CD4-positive, alpha-beta memory T cell (primary cell): ENCODE measurements at places on chromosomes 12 and 14. TPM values are rescaled to one million over a fixed set of nuclear protein-coding genes. Genes with fewer than 3 reads are reported as not detected.
A peak's percentile ranks its signal among the peaks of the same experiment; 100 is the strongest.

DNA sequence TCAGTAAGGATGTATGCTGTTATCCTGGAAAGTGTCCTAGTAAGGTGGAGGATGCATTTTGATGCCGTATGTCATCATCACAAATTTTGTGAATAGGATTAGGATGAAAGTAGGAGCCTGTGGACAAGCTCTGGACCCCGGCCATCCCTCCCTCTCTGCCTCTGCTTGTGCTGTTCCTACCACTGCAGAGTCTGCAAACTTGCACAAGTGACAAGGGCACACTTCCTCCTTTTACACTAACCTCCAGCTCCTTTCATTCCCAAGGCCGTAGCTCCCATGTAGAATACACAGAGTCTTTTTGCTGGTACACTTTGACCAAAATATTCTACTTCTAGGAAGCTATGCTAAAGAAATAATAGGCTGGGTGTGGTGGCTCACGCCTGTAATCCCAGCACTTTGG lies 13.3 kb upstream of the TMCC3 start:
- no peaks in the 10 kb centered on the region for H3K27me3 ChIP-seq
- H3K36me3 ChIP-seq = no peaks in the 10 kb centered on the region
- no peak overlapping the region for H3K27ac ChIP-seq

DNA sequence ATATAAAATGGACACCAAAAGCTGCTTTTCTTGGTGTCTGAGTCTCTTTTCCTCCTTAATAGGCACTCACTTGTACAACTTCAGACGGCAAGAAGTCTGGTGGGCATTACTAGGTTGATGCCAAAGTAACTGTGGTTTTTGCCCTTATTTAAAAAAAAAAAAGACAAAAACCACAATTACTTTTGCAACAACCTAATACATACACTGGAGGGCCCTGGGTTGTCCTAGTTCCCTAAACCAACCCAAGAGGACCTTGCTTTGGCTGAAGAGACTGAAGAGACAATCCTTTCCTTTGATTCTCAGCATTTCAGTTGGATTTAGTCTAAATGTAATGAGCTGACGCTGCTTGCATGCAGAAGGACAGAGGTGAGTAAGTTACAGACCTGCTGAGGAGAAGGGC lies 16.2 kb upstream of the PLEKHG3 start:
- H3K4me1 ChIP-seq = peaks cover 26% of the 10 kb centered on the region
- H3K27ac ChIP-seq = no peak overlapping the region
- H3K4me3 ChIP-seq = no peak overlapping the region
- H3K27me3 ChIP-seq = no peaks in the 10 kb centered on the region
- no peaks in the 10 kb centered on the region for H3K36me3 ChIP-seq

GRCh38 chr14:61480704-61481285 lies 159.4 kb downstream of the PRKCH start:
- H3K4me1 ChIP-seq = peaks cover 58% of the 10 kb centered on the region
- no peak overlapping the region for H3K4me3 ChIP-seq
- H3K27me3 ChIP-seq = no peaks in the 10 kb centered on the region
- no peak for DNase-seq
- H3K36me3 ChIP-seq = peaks cover 42% of the 10 kb centered on the region

GRCh38 chr12:20350026-20350425 lies 18.3 kb upstream of the PDE3A start:
- H3K27ac ChIP-seq = no peak overlapping the region
- H3K27me3 ChIP-seq = no peaks in the 10 kb centered on the region
- no peaks in the 10 kb centered on the region for H3K4me1 ChIP-seq
- H3K36me3 ChIP-seq = no peaks in the 10 kb centered on the region

GRCh38 chr14:24074625-24075484 lies 3.5 kb downstream of the CPNE6 start:
- no peaks in the 10 kb centered on the region for H3K27me3 ChIP-seq
- H3K27ac ChIP-seq = no peak overlapping the region
- no peaks in the 10 kb centered on the region for H3K4me1 ChIP-seq
- no peak overlapping the region for H3K4me3 ChIP-seq

- DNase-seq = no peak
- no peak overlapping the region for H3K4me3 ChIP-seq
- no peaks in the 10 kb centered on the region for H3K36me3 ChIP-seq
- H3K27me3 ChIP-seq = no peaks in the 10 kb centered on the region
These were observed 24.8 kb upstream of the PLEKHG6 start for GRCh38 chr12:6285532-6286306.

DNA sequence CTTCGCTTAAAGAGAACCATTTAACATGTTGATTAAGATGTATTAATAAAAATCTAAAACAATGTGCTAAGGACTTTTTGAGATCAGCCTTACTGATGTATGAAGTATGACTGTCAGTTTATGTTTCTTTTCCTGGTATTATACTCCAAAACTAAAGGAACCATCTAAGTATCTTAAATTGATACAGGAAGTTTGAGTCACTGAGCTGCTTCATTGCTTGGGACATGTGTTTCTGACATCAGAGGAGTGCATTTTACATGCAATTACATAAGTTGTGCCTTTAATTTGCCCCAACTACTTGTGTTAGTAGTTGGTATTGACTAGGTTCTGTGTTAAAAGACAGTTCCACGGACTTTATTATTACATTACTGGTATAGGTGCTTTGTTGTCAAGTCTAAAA lies 50.9 kb downstream of the PROX2 start:
- no peak for DNase-seq
- no peaks in the 10 kb centered on the region for H3K4me1 ChIP-seq
- no peaks in the 10 kb centered on the region for H3K27me3 ChIP-seq
- no peak overlapping the region for H3K27ac ChIP-seq

DNA sequence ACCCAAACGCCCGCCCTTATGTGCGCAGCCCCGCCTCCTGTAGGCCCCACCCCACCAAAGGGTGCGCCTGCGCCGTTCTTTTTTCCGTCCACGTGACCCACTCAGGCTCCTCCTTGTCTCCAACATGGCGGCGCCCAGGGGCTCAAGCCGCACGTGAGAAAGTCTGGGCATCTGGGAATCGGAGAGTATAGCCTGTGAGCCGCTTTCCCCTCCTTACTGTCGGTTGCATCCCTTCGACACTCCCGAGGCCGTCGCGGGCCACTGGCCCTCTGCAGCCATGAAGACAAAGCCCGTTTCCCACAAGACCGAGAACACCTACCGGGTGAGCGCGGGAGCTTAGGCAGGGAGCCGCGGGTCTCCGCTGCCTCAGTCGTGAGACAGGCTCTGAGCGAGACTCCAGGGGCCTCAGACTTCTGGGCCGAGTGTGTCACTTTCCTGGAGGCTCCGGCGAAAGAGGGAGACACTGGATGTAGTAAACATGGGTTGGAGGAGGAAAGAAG lies at the start of gene UTP20:
TSS of gene UTP20 (plus strand) at position 100 of the 500 bp plus-strand sequence. CDS start at position 278, 178 bp downstream.
- H3K36me3 ChIP-seq = peaks cover 4% of the 10 kb centered on the region
- H3K27me3 ChIP-seq = peaks cover 6% of the 10 kb centered on the region
- H3K27ac ChIP-seq = peak within 1 kb of the TSS; percentile 56
- peak; percentile 92 for DNase-seq

DNA sequence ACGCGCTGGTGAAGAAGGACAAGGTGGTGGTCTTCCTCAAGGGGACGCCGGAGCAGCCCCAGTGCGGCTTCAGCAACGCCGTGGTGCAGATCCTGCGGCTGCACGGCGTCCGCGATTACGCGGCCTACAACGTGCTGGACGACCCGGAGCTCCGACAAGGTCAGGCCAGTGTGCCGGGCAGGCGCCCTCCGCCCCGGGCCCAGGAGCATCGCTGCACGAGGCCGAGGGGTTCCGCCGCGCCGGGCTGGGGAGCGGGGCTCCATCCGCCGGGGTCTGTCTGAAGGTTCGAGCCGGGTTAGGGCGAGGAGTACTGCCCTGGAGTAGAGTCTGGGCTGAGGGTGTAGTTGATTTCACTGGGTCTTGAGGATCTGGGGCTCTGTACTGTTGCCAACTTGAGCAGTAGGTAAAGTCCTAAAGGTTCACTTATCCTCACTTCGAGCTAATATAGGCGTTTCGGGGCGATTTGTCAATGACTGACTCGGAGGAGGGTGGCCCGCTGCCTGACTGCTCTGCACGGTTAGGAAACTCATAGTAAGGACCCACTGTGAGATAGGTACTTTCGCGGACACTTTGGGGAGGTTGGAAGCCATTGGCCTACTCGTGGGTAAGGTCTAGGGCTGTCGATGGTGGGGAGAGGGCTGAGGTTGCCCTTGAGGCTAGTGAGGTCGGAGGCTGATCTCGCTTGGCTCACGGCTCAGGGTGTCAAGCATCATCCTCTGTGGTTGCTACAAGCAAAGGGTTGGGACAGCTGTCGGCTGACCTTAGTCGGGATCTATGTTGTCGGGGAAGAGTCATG lies 574 bp downstream of the GLRX5 start:
- no peak for DNase-seq
- H3K36me3 ChIP-seq = no peaks in the 10 kb centered on the region
- H3K4me1 ChIP-seq = peaks cover 50% of the 10 kb centered on the region
- H3K27ac ChIP-seq = peak overlapping the region; percentile 58
- peak overlapping the region; percentile 74 for H3K4me3 ChIP-seq

- no peak overlapping the region for H3K27ac ChIP-seq
- H3K27me3 ChIP-seq = no peaks in the 10 kb centered on the region
- H3K4me1 ChIP-seq = no peaks in the 10 kb centered on the region
- H3K4me3 ChIP-seq = no peak overlapping the region
- DNase-seq = no peak
These were observed 306.6 kb upstream of the TMPO start for GRCh38 chr12:98208816-98209215.

DNA sequence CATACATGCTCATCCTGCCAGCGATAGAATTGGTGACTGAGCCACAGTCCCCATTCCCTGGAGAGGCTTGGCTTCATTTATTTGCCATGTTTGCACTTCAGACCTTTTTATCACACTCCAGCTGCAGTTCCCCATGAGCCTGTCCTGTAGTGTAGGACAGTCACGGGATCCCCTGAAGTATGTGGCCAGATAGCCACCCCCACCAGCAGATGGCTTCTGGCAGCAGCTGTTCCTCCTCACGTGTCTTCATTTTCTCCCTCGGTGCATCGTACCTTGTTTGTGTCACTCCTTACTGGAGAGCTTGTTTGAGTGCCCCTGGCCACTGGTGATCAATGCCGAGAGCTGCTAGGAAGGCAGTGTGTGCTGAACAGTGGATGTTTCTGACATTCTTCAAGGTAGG lies 40.2 kb downstream of the UBE3B start:
- DNase-seq = no peak
- H3K4me3 ChIP-seq = no peak overlapping the region
- H3K36me3 ChIP-seq = peaks cover 68% of the 10 kb centered on the region

GRCh38 chr12:1796515-1797010 lies 23.8 kb upstream of the LRTM2 start:
- H3K4me3 ChIP-seq = peak overlapping the region; percentile 96
- no peaks in the 10 kb centered on the region for H3K27me3 ChIP-seq
- no peaks in the 10 kb centered on the region for H3K36me3 ChIP-seq
- DNase-seq = peak; percentile 67

- H3K27me3 ChIP-seq = no peaks in the 10 kb centered on the region
- no peak overlapping the region for H3K27ac ChIP-seq
- DNase-seq = no peak
- H3K36me3 ChIP-seq = no peaks in the 10 kb centered on the region
- H3K4me1 ChIP-seq = no peaks in the 10 kb centered on the region
These were observed 24.6 kb upstream of the BCL7A start for GRCh38 chr12:121996945-121997612.

- H3K4me1 ChIP-seq = no peaks in the 10 kb centered on the region
- H3K27ac ChIP-seq = no peak overlapping the region
- no peak for DNase-seq
- no peak overlapping the region for H3K4me3 ChIP-seq
- no peaks in the 10 kb centered on the region for H3K27me3 ChIP-seq
These were observed 147.9 kb downstream of the PPFIA2 start for GRCh38 chr12:81610955-81611889.

GRCh38 chr12:16583969-16584745 lies 21.8 kb downstream of the LMO3 start:
- no peak for DNase-seq
- H3K4me1 ChIP-seq = no peaks in the 10 kb centered on the region
- no peaks in the 10 kb centered on the region for H3K27me3 ChIP-seq
- no peak overlapping the region for H3K4me3 ChIP-seq

DNA sequence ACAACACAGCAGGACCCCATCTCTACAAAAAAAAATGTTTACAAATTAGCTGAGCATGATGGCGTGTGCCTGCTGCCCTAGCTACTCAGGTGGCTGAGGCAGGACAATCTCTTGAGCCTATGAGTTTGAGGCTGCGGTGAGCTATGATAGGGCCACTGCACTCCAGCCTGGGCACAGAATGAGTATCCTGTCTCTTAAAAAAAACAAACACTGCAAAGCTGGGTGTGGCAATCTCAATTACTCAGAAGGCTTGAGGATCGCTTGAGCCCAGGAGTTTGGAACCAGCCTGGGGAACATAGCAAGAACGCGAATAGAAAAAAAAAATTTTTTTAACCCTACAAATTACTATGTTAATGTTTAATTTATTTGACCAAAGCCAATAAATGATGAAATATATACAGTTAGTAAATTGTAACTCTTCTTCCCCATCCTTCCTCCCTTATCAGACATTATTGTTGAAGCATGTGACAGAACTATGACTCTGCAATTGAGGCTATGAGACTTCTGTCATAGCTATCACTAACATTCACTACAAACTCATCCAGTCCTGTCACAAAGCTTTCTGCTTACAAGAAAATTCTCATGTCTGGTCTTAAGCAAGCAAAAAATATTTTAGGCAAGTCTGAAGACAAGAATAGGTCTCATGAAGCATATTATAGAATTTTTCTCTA lies 9.8 kb downstream of the BTBD7 start:
- no peak for DNase-seq
- no peaks in the 10 kb centered on the region for H3K27me3 ChIP-seq
- peaks cover 3% of the 10 kb centered on the region for H3K36me3 ChIP-seq
- H3K4me3 ChIP-seq = no peak overlapping the region
- H3K27ac ChIP-seq = no peak overlapping the region

GRCh38 chr12:115864396-115864795 lies 413.1 kb downstream of the MED13L start:
- no peaks in the 10 kb centered on the region for H3K27me3 ChIP-seq
- no peak overlapping the region for H3K4me3 ChIP-seq
- H3K27ac ChIP-seq = no peak overlapping the region
- no peaks in the 10 kb centered on the region for H3K4me1 ChIP-seq
- no peak for DNase-seq

DNA sequence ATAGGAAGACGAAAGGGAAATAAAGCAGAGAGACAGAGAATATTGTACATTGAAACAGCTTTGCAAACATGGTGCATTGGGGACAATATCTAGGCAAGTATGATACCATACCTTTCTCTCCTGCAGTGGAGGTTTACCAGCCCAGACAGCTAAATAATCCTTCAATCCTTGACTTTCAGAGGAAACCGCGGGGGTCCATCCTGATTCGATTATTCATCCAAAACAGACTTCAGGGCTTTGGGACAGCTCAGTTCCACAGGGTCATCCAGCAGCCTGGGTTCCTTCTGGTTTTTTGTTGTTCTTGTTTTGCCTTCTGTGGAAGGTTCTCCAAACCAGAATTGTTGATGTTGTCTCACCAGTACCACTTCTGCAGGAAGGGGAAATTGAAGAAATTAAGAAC lies 81.5 kb downstream of the LGR5 start:
- DNase-seq = no peak
- H3K27ac ChIP-seq = no peak overlapping the region
- H3K36me3 ChIP-seq = no peaks in the 10 kb centered on the region
- no peak overlapping the region for H3K4me3 ChIP-seq

CACNA2D4 gene
- 14.1 TPM for polyA plus RNA-seq

GCH1 gene
- 31.9 TPM for polyA plus RNA-seq

GZMH gene
- polyA plus RNA-seq = 8.1 TPM

FBXW8 gene
- 2.3 TPM for polyA plus RNA-seq

FAM186B gene
- not detected for polyA plus RNA-seq

LHX5 gene
- polyA plus RNA-seq = not detected

SLC6A12 gene
- polyA plus RNA-seq = not detected

FOXN4 gene
- polyA plus RNA-seq = not detected

WDHD1 gene
- 1.4 TPM for polyA plus RNA-seq

WSCD2 gene
- polyA plus RNA-seq = not detected

SERPINA4 gene
- not detected for polyA plus RNA-seq

B4GALNT3 gene
- polyA plus RNA-seq = 0.18 TPM
